ENCODE measurements at places on chromosomes 16 and 17.

- DNase-seq: no peak
These were observed 34.9 kb downstream of the ARHGAP17 start for GRCh38 chr16:24980077-24980793.

DNA sequence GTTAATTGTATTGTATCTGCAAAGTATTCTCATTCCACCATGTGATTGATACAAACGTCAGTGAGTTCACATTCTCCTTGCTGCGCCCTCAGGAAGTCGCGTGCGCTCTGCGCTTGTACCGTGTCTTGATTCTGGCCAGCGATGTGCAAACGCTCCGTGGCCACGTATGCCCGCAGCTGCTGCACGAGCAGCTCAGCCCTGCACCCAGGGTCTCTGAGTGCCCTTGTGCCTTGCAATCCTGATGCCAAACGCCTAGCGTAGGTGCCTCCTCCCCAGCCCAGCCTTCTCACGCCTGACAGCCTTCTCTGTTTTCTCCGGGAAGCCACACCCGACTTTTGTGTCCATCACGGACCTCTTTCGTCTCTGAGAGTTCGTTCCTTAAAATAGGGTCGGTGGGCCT is 9.4 kb downstream of the ZNF469 start:
- no peak for DNase-seq

GRCh38 chr17:66300956-66301355 is 1.5 kb upstream of the PRKCA start:
- DNase-seq: no peak

DNA sequence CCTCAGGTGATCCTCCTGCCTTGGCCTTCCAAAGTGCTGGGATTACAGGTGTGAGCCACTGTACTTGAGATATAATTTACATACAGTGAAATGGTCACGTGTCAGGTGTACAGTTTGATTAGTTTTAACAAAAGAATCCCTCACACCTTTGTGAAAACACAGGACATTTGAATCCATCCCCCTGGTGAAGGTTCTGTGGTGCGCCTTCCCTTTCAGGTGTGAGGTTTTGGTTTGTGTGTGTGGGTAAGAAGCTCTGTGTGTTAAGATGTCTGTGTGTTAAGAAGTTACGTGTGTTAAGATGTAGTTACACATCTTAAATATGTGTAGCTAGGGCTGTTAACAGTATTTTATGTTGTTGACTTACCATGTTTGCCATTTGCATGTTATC is 4.4 kb downstream of the SEC14L1 start:
- no peak for DNase-seq

- no peak for DNase-seq
These were observed 22.1 kb upstream of the MON1B start for GRCh38 chr16:77168901-77169300.

DNA sequence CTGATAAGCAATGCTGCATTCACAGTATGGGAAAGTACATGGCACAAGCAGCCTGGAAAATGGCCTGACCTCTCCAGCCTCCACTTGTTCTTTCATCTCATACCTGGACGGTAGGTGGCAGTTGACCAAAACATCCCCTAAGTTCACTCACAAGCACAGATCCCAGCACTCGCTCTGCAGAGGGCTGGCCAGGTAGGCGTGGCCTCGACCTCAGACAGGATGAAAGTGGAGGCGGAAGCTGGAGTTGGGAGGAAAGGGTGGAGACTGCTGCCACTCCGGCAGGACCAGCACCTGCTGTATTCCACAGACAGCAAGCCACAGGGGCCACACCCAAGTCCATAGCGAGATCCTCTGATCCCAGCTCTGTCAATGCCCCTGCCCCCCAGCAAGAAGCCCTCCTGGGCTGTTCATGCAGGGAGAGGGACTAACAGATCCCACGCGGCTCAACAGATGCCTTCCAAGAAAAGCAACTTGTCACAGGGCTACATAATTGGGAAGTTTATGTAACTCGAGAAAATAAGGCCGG is 31.3 kb downstream of the ZCCHC14 start:
- no peak for DNase-seq

- no peak for DNase-seq
These were observed 200.1 kb downstream of the KCNJ2 start for GRCh38 chr17:70369391-70369790.

DNA sequence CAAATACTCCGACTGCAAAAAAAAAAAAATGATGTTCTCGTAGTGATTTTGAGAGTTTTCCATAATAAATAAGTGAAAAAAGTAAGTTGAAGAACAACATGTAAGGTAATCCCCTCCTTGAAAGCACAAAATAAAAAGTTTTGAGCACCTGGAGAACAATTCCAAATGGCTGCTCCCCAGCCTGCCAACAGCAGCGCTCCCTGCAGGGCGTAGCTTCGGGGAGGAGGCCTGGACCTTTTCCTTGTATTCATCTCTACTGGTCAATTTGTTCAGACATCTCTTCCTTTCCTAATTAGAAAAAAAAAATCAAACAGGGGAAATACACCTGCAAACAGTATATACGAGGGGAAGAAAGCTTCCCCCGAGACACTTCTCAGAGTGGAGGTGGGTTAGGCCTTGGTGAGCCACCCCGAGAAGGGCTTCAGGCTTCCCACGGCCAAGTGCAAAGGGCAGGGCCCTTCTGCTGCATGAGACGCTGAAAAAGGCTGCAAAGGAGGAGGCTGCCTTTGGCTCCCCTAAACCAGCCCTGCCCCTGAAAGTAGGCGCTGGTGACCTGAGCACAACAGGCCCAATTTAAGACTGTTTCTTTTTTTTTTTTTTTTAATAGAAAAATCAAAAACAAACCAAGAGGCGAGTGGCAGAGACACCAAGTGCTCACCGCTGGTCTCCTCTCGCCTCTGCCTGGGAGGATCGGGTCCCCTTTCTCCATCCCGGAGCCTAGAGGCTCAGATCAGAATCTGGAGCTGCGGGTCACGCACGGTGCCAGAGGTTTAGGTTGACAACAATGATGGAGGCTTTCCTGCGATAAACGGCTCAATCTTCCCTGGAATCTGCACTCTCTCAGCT is 193.1 kb upstream of the FOXF1 start:
- no peak for DNase-seq

DNA sequence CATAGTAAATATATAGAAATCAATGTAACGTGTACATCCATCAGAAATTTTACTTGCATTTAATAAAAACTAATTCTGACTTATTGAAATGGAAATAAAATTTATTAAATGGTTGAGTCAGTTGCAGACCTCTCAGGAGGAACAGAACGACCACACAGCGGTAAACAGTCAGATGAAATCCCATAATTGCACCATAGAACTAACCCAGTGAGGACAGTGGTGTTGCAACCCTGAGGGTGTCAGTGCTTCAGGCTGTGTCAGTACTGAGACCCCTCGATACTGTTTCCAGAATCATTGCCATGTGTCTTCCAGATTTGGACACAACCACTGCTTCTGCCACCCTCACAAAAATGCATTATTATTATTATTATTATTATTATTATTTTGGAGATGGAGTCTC is 29.0 kb upstream of the SSTR2 start:
- DNase-seq: no peak
